ENCODE measurements at places on chromosomes 1 and 21.

GRCh38 chr1:41890825-41891198 is 27.9 kb downstream of the HIVEP3 start:
- no peak for DNase-seq

DNA sequence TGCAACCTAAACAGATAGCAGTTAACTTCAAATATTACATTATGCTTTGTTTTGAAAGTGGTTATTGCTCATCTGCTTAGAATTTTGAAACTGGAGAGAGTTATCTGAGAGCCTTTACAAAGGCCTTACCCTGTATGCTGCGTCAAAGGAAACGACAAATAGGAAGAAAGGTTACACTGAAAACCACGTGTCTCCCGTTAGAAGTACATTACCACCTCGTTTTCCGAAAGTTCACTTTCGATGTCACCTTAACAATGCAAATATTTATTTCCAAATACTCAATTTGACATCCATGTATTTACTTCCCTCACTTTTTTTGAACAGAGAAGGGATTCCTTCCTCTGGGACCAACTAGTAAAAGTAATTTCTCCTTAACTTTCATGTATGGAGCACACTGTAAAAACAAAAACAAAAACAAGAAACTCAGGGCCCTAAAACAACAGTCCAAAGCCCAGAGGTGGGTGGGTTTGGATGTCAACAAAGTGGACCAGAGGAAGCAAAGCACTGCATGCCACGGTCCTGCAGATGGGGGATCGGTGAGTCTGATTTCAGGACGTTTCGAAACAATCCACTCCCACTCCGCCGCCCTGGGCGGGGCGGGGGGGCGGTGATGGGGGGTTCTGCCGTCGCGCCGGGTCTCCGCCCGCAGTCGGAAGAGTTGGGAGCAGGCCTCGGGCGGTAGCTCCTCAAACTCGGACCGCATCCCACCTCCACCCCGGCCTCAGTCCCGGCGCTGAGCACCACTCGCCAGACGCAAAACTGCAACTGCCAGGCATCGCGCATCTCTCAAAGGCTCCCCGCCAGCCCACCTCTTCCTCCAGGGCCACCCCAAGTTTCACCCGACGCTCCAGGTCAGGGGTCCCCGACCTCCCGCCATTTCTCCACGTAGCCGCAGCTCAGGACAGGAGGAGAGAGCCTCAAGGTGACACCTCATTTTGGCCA is 841 bp downstream of the ADSS2 start:
- DNase-seq: peak; percentile 58

DNA sequence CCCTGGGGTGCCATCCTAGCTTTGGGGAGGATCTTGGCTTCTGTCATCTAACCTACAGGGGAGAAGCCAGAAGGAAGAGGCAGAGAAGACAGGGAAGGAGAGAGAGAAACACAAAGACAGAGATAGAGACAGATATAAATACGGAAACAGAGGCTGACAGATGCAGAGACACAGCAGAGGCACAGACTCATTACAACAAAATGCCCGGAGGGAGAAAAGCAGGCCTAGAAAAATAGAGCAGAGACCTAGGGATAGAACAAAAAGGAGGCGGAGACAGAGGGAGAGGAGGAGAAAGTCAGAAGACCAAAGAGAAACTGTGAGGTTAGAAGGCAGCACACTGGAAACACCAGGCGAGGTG is 1.9 kb downstream of the PEAR1 start:
- DNase-seq: no peak

DNA sequence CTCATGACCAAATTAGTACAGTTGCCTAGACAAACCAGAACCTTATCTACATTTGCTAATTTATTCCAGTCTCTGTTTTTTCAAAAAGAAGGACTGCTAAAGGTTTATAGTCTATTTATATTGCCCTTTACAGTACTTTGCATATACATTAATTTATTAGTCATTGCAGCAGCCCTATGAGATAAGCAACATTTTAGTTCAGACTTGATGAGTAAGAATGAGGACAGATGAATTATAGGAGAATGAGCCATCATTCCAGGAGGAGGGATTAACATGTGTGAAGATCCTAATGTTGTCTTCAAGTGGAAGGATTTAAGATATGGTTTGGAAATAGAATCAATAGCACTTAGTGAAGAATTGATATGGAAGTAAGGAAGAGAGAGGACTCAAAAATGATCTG is 152.4 kb downstream of the KCTD3 start:
- DNase-seq: no peak

GRCh38 chr1:163063610-163064009 is 5.6 kb upstream of the RGS4 start:
- DNase-seq: no peak

- no peak for DNase-seq
Measured at GRCh38 chr1:17319561-17320350, 11.8 kb downstream of the PADI4 start.

GRCh38 chr1:185534801-185535200 is 199.4 kb upstream of the HMCN1 start:
- DNase-seq: no peak

GRCh38 chr1:38500352-38500751 is 359.2 kb downstream of the RRAGC start:
- no peak for DNase-seq

- DNase-seq: no peak
Measured at GRCh38 chr1:201763455-201764140, 65.4 kb upstream of the IPO9 start.

GRCh38 chr1:200355801-200356200 is 54.0 kb downstream of the ZNF281 start:
- no peak for DNase-seq

DNA sequence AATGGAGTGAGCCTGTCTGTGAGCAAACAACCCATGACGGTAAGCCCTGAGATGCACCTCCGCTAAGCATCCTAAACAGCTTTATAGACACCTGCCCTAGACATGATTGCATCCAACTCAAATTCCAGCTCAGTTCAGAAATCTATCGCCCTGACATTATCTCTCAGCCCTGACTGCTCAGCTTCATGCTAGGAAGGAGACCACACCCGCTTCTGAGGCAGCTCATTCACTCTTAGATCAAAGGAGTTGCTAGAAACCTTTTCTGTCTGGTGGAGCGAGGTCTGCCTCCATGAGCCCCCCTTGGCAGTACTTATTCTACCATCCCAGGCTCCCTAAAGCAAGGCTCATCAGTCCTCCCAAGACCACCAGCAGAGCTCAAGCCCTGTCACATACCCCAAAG is 17.0 kb downstream of the IL10RB start:
- DNase-seq: no peak
